NCI-H1105 treated with DMSO at 0.1 percent for 48 hours (cell line): ENCODE measurements at places on chromosomes 4 and X.

DNA sequence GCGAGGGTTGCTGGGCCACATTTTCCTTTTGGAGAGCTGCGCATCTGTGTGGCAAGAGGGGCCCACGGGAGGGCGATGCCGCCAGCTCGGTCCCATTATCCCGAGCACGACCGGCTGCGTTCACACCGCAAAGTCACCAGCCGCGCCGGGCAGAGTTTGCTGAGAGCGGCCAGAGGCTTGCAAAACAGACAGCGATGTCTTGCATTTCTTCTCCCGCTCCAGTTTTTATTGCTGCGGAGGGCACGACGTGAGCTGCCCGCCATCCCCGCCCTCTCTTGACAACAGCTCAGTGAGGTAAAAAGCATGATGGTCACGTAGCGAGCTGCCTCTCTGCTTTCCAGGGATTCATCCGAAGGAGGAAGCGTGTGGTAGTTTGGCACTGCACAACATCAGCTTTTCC lies 102.1 kb upstream of the TENM3 start:
- no peak for DNase-seq

- no peak for DNase-seq
These were observed 156.8 kb downstream of the GRXCR1 start for GRCh38 chr4:43049326-43049725.

GRCh38 chrX:64867217-64867616 lies 109.0 kb downstream of the ZC4H2 start:
- no peak for DNase-seq

DNA sequence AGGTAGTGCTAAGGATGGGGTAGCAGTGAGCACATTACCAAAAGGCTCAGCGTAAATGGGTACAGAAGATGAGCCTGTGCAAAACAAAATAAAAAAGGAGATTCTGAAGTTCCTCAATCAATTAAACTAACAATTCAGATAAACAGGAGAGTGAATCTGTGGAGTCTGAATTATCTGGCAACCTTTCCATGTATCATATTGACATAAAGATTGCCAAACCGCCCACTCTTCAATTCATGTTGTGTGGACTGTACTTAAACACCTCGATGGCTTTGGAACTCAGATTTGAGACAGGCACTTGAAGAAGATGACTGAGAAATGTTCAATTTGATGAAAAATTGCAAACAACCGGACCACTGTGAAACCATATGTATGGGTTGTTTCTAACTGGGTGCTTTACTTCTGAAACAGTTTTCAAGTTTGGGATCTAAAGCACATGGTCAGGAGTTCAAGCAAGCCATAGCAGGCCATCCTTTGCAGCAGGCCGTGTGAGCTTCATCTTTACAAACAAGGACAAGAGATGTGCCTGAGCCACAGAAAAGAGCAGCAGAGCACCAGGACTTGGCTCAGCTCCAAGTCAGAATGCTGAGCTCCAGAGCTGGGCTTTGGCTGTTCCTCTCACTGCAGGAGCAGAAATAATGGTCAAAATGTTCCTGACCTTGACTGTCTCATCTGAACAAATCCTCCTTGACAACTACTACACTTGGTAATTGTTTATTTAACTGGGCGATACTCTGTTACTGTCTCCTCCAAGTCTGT lies 108.1 kb downstream of the MGST2 start:
- DNase-seq, result no peak

- no peak for DNase-seq
These were observed 8.1 kb upstream of the CYTL1 start for GRCh38 chr4:5027346-5027745.

DNA sequence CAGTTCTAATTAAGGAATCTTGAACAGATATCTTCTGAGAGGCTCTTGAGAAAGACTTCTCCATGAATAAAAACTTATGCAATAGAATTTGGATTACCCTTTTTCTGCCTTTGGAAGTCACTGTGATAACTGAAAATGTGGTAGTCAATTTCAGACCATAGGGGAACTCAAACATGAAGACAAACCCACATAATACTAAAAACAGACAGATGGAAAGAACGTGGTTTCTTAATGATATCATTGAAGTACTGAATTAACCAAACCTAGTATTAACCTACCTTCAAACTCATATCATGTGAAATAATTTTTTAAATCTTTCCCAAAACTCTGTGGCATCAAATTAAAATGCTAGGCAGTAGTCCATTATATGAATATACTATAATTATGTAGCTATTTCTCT lies 153.5 kb downstream of the CAMK2D start:
- DNase-seq, result no peak

DNA sequence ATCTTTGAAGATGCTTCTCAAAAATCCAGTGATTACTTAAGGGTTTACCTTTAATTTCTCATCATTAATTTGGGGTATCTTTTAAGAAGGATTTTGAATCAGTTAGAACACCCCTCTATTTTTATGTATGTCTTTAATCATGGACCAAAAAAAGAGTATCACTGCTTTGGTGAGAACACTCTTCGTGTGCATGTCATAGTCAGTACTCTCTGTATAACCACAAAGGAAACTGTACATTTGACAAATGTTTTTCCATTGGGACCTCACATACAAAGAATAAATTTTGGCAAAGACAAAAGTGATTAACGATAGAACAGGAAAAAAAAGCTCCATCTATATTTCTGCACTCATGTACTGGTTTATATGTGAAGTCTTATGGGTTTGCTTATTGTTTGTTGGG lies 31.3 kb downstream of the FAM241A start:
- no peak for DNase-seq
